Left renal cortex interstitium (tissue), 4 donors: ENCODE measurements at places on chromosomes 5 and 9.
A peak's percentile ranks its signal among the peaks of the same experiment; 100 is the strongest.

- DNase-seq: no peak
Measured at GRCh38 chr5:127280491-127281220, 9.9 kb upstream of the MEGF10 start.

GRCh38 chr5:3343211-3343610, 252.4 kb upstream of the IRX1 start:
- no peak for DNase-seq

DNA sequence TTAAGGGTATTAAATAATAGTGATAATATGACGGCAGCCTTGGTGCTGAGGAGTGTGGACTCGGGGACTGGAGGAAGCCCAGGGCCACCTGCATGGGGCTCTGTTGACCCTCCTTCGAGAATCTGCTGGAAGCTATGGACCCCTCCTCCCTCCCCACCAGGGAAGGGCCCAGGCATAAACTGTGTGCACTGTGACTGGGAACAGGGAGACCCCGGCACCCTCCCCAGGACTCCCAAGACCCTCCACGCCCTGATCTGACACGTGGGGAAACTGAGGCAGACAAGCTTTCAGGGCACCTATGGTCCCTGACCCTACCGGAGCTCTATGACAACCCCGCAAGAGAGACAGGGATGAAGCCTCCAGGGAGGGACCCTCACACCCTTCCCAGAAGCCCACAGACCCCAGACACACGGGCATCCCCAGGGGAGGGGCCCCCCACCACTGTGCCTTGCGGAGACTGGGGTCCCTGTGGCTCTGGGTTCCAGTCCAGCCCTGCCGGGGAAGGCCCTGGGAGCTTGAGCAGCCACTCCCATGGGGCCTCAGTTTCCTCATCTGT, 6.5 kb upstream of the EGFL7 start:
- no peak for DNase-seq

- no peak for DNase-seq
Measured at GRCh38 chr9:99881769-99882168, 24.7 kb upstream of the STX17 start.

DNA sequence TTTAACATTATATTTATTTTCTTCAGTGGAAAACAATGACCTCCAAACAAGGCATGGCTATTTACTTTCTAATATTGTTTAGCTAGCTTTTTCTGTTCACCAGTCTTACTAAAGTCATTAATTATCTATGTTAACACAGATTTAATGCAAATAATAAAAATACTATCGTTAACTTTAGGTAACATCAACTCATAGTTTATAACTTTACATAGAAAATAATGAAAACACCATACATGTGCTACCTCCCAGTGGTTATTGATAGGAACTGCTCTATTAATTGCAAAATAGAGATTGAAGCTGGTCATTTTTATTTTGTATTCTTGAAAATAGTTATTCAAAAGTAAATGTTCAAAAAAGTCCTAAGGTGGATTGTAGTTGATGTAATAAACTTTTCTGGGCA, 78.3 kb upstream of the HCN1 start:
- DNase-seq: no peak

GRCh38 chr5:157860898-157861890, 2.2 kb upstream of the CLINT1 start:
- DNase-seq: no peak

GRCh38 chr9:74663439-74663838, 166.3 kb downstream of the RORB start:
- no peak for DNase-seq

DNA sequence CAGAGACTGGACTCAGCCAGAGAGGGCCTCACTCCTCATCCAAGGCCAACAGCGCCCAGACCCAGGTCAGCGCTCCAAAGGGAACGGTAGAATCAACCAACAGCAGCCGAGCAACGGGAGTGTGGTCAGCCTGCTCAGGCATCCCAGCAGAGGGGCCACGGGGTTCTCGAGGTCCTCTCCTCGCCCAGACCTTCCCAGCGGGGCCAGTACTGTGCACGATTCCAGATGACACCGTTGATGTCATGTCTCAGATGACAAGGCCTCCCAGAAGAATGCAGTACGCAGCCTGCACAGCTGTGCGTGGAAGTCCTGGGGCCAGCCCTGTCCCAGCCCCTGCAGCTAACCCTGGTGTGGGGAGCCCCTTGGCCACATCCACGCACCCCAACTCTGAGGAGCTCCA, 141.0 kb upstream of the PPP1R26 start:
- no peak for DNase-seq

GRCh38 chr9:73037613-73038012, 84.8 kb upstream of the ALDH1A1 start:
- DNase-seq: no peak

DNA sequence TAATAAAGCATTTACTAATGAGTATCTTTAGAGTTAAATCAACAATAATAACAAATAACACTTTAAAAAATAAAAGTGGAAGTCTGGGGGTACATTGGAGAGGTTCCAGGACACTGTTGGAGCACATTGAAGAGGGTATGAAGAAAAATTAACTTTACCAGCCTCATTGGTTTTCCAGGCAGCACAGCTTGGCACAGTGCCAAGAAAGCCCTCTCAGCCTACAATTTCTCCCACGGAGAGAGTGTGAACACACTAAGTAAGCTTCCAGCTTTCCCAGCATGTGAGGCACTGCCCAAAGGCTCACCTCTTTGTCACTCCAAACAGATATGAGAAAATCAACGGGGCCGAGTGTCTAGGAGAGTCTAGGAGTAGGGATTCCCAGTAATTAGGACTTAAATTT, 1912.8 kb upstream of the NUDT12 start:
- no peak for DNase-seq

- DNase-seq: no peak
Measured at GRCh38 chr5:33927685-33928084, 8.5 kb upstream of the RXFP3 start.

DNA sequence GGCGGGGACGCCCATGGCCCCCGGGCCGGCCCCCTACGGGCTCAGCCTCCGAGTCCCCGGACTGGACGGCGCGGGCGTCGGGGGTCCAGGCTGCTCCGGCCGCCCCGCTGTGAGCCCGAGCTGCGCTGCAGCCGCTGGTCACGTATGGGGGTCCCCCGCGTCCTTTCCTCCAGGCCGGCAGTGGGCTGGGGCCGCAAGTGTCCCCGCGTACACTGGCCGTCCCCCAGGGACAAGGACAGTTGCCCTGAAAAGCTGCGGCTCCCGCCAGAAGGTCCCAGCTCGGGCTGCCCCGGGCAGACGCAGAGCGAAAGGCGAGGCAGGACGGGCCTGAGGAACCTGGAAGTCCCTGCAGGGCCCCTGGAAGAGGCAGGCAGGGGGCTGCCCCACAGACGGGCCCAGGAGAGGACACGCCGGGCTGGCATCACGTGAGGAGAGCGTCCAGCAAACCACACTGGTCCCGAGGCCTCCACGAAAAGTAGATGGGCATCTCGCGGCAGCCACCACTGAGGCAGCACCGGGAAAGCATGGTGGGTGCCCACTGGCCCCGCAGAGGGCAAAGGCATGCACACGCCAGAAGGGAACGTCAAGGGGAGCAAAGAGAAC, 3.3 kb upstream of the NKD2 start:
- no peak for DNase-seq

GRCh38 chr5:143229426-143229895, 174.0 kb downstream of the NR3C1 start:
- DNase-seq: no peak

GRCh38 chr5:157528036-157528632, 47.4 kb downstream of the ADAM19 start:
- peak; percentile 80 for DNase-seq

DNA sequence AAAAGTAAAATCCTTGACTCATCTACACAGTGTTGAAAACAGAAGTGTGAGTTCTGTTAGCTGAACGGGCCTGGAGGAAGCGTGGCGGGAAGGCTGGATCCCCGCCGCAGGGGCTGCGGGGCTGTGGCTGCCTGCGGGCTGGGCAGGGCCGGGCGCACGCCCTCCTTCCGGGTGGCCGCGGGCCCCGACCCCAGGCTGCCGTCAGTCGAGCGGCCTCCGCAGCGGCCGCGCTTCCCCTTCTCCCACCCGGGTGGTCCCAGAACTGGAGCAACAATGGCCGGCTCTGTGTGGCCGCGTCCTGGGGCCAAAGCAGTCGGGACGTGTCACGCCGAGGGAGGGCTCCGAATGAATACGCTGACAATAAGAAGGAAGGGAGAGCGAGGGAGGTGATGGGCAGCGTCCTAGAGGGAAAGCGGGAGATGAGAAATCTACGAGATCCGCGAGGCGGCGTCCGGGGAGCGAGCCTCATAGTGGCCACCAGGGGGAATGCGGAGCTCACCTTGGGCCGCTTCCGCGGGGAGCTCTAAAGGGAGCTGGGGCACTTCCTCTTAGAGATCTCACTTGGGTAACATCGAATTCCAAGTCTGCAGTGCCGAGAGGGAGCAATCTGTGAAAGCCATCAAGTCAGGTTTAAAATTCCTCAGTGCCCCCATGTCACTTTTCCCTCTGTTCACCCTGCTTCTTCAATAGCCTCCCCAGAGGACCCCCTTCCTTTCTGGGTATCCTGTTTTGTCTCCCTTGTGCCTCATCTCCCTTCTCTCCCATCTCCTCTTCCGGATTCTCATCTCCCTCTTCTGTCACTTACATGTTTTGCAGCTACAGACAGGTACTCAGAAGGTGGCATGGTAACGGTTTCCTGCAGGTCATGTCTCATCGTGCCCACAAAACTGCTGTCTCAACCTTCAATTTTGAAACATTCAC, 83.9 kb downstream of the SLC1A3 start:
- DNase-seq: peak; percentile 55

GRCh38 chr9:119114681-119115080, 254.6 kb downstream of the BRINP1 start:
- DNase-seq: no peak

- no peak for DNase-seq
Measured at GRCh38 chr9:93290495-93291434, 106.8 kb downstream of the WNK2 start.

DNA sequence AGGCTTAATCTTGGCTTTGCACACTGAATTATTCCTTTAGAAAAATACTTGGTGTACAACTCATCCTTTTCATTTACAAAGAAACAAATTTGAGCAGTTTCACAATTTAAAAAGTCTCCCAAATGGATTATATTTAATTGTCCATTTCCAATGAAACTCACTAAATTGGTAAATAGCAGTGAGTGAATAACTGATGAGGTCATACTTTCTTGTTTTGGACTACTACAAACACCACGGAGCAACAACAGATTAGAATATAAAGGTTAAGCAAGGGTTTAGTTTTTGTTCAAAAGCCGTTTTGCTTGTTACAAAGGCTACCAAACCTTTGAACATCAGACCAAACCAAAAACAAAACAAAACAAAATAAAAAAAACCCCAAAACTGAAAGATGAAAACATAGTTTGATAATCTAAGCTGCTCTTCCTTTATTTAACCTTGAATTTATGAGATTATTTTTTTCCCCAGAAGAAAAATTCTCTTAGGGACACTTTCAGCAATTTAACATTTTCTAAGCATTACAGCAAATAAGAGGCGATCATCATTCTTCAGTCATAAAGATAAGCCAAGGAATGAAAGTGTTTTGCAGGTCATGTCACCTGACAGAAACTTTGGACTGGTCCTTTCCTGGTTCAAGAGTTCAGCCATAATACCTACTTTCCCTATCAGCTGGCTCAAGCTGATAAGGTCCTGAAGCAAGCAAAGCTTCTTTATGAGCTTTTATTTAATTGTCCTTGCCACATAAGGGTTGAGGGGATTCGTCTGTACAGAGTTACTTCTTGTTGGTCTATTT, 99.7 kb upstream of the CDKN2B start:
- no peak for DNase-seq

- no peak for DNase-seq
Measured at GRCh38 chr9:79980432-79980831, 408.7 kb downstream of the TLE4 start.
